ENCODE measurements at places on chromosomes 13 and 19.

- DNase-seq: no peak
Observed at GRCh38 chr19:16943942-16944625, 55.3 kb downstream of the F2RL3 start.

- DNase-seq: no peak
Observed at GRCh38 chr13:110646442-110647364, 31.4 kb downstream of the NAXD start.

DNA sequence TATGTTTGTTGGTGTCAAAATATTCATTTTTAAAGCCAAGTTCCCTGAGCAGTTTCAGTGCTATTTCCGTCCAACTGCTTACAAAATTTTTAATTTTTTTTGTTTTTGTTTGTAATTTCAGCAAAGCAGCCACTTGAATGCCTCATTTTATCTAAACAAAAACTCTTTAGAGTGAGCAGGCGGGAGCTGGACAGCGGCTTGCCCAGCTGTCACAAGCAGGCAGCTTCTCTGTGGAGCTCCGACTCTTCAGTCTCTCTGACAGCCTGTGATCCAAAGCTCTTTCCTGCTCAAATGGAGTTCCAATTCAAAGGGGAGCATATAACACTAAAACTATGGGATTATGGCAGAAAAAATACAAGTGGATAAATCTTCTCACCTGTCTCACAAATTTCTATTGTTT, 618.3 kb upstream of the PCDH20 start:
- DNase-seq: no peak

GRCh38 chr13:89763005-89763404, 1584.5 kb upstream of the MIR17HG start:
- DNase-seq: no peak

DNA sequence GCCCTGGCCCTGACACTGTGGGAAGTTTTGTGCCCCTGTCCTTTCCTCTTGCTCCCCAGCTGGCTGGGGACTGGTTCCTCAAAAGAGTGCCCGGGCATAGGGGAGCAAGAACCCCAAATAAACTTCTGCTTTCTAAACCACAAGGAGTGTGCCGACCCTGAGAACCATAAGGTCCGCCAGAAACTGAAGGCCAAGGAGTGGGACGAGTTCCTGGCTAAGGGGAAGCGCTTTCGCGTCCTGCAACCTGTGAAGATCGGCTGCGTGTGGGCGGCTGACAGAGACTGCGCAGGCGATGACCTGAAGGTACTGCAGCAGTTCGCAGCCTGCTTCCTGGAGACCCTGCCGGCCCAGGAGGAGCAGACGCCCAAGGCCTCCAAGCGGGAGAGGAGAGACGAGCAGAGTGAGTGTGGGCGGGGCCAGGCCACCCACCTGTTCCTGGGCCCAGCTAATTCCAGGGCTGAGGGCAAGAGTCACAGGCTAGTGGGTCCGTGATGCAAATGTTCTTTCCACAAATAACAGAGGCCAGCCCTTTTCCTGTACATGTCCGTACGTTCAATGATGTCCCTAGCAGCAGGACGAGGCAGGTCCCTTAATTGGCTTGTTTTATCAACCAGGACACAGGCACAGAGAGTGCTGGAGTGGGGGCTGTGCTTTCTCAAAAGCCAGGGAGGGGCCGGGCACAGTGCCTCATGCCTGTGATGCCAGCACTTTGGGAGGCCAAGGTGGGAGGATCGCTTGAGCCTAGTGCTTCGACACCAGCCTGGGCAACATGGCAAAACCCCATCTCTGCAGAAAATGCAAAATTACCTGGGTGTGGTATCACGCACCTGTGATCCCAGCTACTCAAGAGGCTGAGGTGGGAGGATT, 25.6 kb downstream of the UBXN6 start:
- no peak for DNase-seq

DNA sequence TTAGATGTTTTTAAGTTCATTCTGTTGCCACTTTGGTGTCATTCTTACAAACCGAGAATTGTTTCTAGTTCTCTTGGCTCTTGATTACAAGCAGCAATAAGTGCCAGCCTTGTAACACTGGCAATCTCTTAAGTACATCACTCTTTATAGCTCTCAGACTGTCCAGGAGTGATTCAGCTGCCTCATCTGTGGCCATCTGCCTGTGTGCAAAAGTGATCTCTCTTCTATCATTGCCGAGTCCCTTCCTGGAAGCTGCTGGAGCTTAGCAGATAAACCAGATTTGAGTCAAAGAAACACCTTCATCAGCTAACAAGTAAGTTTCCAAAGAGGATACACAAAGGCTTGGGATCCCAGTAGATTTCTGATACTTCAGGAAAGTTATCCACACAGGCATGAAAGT, 23.2 kb downstream of the STOML3 start:
- DNase-seq: no peak

- DNase-seq: no peak
Observed at GRCh38 chr19:54952591-54953344, 5.4 kb upstream of the NLRP7 start.

GRCh38 chr13:49395878-49396380, 47.9 kb downstream of the CAB39L start:
- DNase-seq: no peak

DNA sequence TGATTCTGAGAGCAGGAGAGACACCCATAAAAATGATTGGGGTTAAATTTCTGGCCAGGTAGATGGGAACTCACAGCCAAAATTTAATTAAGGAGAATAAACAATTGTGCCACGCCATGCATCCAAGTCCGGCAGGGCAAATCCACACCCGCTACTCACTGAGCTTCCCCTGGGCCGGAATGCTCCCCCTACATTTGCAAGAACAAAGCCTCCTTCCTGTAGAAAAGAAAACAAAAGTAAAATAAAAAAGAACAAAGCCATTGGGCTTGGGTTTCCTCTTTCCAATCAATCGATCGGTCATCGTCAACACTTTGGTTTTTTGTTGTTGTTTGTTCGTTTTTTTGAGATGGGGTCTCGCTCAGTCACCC, 30.2 kb upstream of the TFDP1 start:
- no peak for DNase-seq

- peak; percentile 89 for DNase-seq
Observed at GRCh38 chr19:17289489-17289888, 7.8 kb downstream of the ANKLE1 start.

GRCh38 chr13:99265821-99266426, 7.7 kb upstream of the GPR18 start:
- no peak for DNase-seq

- no peak for DNase-seq
Observed at GRCh38 chr19:29836409-29836825, 24.6 kb downstream of the CCNE1 start.

DNA sequence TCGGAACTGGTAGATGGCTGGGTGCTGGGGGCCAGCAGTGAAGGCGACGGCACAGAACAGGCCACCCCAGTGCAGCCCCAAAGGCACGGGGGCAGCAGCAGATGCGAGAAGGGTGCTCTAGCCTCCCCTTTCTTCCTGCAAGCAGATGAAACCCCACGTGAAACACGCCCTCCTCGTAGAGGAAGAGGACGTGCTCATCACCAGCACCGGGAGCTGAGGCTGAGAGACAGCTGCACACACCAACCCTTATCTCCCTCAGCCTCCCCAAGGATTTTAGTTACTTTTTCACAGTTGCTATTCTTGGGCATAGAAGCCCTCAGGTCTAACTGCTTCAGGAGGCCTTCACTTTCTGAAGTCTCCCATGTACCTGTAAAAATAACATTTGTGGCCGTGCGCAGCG, 11.9 kb downstream of the ZNF787 start:
- DNase-seq: no peak

GRCh38 chr13:42990291-42991232, 1.5 kb downstream of the EPSTI1 start:
- no peak for DNase-seq

- DNase-seq: no peak
Observed at GRCh38 chr13:32988608-32989289, 27.5 kb upstream of the KL start.

- no peak for DNase-seq
Observed at GRCh38 chr13:102772042-102772425, 1.6 kb downstream of the TEX30 start.

DNA sequence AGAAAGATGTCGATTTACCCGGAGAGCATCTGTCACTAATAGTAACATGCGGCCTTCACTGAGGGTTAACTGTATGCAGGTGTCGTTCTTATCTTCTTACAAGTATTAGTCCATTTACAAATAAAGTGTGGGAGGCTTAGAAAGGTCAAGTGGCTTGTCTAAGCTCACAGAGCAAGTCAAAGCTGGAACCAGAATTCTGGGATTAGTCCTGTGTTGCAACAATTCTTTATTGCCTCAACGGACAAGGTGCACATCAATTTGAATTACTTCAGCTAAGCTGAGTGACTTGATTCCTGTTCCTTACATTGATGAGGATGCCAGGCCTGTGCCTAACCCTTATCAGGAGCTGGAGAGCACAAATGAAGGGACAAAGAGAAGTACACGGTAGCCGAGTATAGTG, 1193.6 kb downstream of the UQCRFS1 start:
- no peak for DNase-seq

DNA sequence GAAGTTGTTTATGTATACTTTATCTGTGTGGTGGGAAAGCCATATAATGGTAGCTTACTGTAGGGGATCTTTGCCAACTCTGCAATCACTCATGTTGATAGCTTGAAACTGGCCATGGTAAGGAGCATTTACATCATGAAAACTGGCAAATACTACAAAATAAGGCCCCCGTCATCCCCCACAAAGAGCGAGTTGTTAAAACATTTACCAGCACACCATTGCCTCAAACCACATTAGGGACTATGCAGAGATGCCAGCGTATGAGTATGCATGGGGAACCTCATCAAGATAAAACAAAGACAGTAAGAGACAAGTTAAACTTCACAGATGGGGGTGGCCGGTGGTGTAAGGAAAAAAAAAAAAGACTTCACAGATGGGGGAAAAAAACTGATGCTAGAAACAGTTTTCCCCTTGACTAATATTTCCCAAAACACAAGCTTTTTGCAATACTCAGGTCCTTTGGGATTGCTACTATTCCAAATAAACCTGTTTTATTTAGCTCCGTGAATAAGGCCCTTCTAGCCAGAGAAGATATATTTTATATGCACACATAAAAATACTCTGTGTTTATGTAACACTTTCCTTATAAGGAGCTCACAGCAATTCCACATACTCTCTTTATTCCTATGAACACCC, 70.6 kb upstream of the SERP2 start:
- DNase-seq: no peak

DNA sequence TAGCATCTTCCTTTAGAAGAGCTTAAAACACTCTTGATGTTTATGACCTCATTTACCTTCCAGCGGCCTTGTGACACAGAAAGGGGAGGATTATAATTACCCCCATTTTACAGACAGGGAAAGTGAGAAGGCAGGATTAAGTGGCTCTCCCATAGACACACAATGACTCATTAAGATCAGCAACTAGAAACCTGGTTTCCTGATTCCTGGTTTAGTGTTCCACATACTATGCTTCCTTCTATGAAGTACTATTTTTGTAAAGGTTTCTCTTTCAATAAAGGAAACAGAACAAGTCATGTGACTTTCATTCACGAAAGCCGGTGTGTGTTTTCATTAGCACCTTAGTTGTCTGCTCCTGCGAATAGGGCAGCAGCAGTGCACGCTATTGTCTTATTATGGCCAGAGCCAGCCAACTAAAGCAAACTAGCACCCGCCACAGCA, 8.3 kb downstream of the IRS2 start:
- no peak for DNase-seq

DNA sequence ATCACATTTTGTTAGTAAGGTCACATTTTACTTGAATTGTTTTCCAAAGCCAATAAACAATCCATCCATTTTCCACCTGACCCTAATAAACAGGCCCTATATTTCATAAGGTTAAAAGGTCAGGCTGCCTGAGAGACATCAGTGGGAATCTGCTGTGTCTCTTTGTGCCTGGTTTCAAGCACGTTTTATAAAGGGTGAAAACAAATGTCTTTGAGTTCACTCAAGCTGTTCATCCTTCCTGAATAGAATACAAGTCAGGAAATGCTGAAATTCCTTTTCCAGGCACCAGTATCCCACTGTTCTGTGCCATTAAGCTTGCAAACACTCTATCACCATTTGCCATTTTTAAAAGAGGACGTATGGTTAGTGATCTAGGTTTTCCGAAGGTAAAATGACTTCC, 67.5 kb upstream of the SPATA13 start:
- no peak for DNase-seq

- DNase-seq: no peak
Observed at GRCh38 chr19:43780706-43781525, at the start of gene KCNN4. Gene KCNN4 (minus strand): TSS chr19:43780973. CDS start chr19:43780861, 112 bp downstream.

DNA sequence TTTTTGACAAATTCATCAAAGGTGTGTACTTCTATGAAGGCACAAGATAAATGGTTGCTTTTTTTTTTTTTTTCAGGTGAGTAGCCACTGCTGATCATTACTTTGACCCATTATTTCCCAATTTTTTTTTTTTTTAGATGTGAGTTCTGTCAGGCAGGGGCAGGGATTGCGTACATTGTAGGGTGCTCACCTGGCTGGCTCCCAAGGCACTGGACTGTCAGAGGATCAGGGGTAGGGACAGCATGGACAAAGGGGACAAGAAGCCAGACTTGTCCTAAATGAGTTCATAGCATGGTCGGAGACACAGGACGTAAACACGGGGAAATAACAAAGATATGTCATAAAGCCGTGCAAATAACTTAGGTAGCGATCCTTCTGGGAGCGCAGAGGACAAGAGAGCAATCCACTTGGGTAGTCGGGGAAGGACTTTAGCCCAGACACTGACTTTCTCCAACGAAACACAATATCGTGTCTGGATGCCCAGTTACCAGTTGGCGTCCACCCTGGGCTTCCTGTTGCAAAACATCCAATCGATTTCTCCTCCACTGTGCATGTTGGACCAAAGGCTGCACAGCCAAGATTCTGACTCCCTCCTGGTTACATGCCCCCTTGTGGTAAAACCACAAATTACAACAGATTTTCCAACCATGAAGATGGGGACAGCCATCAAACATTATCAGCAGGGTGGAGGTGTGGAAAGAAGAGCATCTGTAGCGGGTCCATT, 27.5 kb upstream of the KATNAL1 start:
- DNase-seq: no peak

DNA sequence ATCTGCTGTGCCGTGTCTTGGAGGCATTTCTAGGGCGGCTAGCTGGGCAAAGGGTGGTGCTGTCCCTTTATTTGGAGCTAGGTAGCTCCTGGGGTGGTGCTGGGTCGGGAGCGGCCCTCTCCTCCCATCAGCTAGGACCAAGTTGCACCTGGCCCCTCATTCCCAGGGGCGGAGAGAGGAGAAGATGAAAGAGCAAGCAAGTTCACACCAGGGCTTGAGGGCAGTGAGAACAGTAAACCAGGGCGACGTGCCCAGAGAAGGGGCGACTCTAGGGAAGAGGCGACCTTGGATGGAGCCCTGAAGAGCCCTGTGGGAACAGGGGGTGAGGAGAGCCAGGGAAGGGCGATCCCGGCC, 17.0 kb upstream of the KCNN1 start:
- no peak for DNase-seq

DNA sequence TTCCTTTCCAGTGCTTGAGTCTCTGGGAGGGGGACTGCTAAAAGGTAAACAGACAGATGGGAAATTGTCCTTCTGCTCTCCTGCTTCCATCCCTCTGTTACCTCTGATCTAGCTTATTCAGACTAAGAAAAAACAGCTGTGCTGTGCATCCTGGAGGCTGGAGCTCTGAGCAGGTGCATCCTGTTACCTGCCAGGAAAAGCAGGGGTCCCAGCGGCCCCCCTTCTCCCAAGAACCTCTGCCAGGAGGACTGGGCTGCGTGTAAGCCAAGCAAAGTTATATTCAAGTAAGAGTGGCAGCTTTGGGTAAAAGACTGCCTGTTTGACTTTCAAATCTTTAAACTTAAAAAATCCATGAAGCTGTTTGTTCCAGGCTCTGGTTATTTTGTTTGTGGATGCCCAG, 75.1 kb downstream of the C13orf42 start:
- DNase-seq: no peak
